Central memory CD4-positive, alpha-beta T cell (primary cell): ENCODE measurements at places on chromosomes 6 and 20.

- DNase-seq = no peak
These were observed 7.5 kb downstream of the LRRC73 start for GRCh38 chr6:43502666-43503065.

DNA sequence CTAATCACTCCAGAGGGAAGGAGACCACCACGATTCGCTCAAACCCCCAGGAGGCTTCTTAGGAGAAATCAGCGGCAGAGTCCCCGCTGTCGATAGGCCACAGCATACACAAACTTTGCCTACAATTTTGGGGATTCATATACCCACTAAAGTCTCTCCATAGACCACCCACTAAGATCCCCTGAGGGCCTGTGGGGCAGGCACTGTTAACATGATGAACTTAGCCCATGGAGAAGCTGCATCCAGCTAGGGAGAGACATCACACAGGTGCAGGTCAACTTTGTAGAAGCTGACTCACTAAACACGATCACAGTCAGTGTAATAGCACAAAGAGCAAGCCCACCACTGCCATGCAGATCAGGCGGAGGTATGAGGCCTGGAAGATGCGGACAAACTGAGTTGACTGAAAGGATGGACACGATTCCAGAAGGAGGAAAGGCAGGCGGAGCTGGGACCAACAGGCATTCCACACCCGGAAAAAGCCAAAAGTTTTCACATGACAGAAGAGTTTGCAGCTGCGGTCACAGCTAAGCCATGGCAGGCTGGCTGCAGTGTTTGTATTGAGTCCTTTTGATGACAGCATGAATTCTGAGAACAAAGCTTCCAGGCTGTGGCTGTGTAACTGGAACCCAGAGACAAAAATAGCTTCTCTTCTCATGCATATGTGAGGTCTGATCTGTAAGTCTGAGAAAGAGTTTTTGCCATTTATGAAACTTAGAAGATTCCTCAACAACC is 75.7 kb upstream of the QKI start:
- no peak for DNase-seq

DNA sequence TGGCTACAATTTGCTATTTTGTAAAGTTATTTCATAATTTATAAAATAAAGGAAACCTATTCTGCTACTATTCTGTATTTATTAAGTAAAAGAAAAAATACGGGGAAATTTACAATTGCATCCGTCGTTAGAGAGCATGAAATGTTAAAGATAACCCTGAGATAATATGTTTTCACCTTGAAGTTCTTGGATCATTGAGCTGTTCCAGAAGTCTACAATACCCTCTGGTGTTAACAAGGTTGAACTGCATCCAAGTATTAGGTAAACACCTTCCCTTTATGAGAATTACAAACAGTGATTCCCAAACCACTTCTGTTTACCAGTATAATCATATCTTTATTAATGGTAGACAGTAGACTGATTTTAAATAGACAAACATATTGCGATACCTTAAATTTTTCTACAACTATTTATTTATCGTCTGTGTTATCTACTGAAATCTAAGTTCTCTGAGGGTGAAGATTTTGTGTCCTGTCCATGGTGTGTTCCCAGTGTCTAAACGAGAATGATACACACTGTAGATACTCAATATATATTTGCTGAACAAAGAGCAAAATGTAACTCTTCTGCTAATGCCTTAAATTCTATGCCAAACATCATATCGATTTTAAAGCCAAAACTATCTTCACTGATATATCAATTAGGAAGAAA is 28.2 kb downstream of the TBC1D32 start:
- no peak for DNase-seq

- no peak for DNase-seq
These were observed 217.8 kb downstream of the MAFB start for GRCh38 chr20:40471261-40471629.

GRCh38 chr20:11783102-11783850 is 134.4 kb upstream of the BTBD3 start:
- no peak for DNase-seq

DNA sequence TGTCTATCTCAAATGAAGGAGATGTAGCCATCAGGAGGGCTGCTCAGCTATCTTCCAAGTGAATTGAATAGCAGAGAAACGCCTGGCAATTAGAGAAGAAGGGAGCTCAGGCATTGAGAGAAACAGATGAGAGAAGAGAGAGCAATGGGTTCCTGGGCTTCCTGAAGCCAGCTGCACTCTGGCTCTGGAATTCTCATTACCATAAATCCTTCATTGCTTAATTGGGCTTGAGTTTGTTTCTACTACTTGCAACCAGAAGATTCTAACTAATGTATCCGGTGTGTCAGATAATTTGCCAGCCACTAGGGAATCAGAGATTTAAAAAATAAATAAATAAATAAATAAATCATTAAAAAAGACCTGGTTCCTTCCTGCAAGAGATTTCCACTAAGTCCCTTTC is 25.0 kb upstream of the CDKAL1 start:
- no peak for DNase-seq

DNA sequence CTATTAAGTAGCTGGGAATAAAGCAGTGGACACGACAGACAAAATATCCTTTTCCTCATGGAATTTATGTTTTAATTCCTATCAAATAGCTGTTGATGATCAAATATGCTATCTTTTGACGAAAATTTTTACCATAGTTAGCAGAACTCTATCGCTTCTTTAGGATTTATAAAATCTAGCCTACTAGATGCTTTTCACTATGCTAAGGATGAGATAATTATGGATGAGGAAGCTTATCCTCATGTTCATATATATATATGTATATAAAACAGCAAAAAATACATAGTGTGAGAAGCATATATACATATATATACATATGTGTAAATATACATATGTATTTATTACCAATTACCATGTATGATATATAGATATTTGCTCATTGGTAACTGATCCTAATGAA is 12.9 kb upstream of the PRSS16 start:
- no peak for DNase-seq

DNA sequence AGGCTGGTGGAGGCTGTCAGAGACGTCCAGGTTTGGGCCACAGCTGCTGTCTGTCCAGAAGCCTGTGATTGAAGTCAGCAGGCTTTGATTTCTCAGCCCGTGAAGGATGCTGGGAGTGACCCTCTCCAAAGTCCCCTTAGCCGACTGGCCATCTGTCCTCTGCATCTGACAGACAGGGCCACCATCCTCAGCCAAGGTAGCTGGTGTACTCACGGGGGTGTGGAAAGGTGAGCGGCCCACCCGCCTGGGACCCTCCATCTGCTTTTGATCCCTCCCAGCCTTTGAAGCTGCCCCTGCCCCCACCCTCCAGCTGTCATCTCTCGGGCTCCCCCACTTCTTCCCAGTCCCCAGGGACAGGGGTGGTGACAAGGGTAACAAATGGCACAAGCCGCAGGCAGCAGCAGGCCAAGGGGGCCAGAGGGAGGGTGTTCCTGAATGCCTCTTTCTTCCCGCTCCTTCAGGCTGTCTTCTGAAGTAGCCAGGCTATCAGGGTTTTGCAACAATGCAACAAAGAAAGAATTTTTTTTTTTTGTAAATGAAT is 84.4 kb downstream of the EYA2 start:
- no peak for DNase-seq

- DNase-seq = no peak
These were observed 135.5 kb downstream of the LRRC1 start for GRCh38 chr6:53930330-53930729.

DNA sequence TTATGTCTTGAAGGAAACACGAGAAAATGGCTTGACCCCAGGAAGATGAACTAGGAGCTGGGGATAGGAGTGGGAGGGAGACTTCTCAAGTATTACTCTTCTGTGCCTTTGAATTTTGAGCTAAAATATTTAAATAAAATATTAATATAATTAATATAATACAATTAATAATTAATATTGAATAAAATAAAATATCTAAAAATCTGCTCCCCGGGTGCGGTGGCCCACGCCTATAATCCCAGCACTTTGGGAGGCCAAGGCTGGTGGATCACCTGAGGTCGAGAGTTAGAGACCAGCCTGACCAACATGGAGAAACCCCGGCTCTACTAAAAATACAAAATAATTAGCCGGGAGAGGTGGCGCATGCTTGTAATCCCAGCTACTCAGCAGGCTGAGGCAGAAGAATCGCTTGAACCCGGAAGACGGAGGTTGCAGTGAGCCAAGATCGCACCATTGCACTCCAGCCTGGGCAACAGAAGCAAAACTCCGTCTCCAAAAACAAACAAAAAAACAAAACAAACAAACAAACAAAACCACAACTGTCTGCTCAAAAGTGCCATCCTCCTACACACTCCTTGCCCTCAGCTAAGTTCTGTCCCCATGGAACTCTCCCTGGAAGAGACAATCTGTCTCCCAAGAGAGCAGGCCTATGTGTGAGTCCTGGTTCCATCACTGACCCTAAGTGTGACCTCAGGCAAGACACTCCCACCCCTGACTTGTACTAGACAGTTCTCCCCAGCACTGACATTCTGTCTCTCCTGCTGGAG is 13.7 kb upstream of the TRIB3 start:
- DNase-seq = no peak

GRCh38 chr6:105136431-105137350 is 43.1 kb downstream of the POPDC3 start:
- DNase-seq = no peak

DNA sequence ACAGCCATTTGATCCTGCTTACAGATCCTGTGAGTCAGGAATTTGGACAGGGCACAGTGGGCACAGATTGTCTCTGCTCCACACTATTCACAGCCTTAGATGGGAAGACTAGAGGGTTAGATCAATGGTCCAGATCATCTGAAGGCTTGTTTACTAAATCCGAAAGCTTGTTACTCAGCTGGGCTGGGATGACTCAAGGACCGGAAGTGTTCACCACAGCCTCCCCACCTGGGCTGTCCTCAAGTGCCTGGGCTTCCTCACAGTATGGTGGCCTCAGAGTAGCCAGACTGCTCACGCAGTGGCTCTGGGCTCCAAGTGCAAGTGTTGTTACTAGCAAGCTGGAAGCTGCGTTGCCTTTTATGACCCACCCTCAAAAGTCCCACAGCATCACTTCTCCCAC is 75.4 kb upstream of the INSM1 start:
- DNase-seq = no peak

- no peak for DNase-seq
These were observed 11.5 kb downstream of the BPI start for GRCh38 chr20:38315290-38315966.

DNA sequence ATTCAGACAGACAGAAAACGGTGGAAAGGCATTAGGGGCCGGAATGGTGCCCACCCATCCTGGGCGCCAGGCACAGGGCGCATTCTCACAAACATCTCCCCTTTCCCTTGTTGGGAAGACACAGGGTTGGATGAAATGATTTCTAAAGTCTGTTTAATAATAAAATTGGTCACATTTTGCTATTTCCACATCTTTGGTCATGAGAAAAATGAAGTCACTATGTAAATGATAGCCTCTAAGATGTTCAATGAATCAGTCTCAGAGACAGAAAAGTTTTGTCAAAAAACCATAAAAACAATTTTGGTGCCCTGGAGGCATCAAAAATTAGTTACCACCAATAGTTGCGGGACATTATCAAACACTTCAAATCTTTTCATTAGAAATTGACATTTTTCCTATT is 40.7 kb downstream of the PRR18 start:
- DNase-seq = no peak

DNA sequence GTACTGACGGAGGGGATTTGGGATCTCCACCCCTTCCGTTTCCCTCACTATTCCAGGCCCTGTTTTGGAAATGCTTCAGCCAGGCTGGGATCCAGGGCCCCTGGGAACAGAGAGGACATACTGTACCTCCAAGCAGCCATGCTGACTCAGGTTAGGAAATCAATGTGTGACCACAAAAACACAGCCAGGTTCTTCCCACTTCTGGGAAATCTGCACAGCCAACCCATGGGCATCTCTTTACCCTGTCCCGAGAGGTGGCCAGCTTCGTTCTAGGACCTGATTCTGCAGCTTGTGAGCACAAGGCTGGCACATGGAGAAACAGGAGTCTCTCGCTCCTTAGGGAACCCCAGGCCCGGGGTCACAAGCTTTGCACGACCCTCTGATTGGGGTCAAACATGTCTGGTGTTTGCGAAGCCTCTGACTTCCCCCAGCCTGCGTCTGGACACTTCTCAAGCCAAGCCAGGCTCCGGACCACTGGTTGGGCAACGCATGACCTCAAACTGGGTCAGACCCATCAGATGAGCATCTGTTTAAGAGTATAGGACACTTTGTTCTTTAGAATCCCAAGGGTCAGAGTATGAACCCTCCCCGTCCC is 8.3 kb upstream of the TTPAL start:
- DNase-seq = no peak

- peak; percentile 28 for DNase-seq
These were observed 27.6 kb downstream of the SYNJ2 start for GRCh38 chr6:158009114-158009891.

GRCh38 chr6:27275025-27275956 is 27.8 kb downstream of the PRSS16 start:
- no peak for DNase-seq

DNA sequence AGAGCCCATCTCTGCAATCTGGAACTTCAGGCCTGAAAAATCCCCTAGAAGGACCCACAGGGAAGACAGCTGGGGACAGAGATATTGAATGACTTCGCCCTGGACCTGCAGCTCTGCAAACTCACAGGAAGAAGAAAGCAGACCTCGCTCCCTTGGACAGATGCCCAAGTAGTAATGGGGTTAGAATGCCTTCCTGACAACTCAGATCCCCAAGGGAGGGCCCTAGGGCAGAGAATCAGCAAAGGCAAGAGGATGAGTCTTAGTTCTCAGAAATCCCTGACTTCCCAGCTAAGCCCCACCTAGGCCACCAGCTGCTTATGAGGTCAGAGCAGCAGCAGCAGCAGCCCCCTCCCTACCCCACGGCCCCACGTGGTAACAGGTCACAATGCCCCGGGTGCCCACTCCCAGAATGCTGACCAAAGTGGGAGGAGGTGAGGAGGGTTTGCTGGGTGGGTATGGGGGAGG is at the start of gene C20orf141:
C20orf141 (plus strand) TSS at position 401 of the 465 bp plus-strand sequence. CDS start 198 bp downstream, outside the sequence.
- DNase-seq = no peak

DNA sequence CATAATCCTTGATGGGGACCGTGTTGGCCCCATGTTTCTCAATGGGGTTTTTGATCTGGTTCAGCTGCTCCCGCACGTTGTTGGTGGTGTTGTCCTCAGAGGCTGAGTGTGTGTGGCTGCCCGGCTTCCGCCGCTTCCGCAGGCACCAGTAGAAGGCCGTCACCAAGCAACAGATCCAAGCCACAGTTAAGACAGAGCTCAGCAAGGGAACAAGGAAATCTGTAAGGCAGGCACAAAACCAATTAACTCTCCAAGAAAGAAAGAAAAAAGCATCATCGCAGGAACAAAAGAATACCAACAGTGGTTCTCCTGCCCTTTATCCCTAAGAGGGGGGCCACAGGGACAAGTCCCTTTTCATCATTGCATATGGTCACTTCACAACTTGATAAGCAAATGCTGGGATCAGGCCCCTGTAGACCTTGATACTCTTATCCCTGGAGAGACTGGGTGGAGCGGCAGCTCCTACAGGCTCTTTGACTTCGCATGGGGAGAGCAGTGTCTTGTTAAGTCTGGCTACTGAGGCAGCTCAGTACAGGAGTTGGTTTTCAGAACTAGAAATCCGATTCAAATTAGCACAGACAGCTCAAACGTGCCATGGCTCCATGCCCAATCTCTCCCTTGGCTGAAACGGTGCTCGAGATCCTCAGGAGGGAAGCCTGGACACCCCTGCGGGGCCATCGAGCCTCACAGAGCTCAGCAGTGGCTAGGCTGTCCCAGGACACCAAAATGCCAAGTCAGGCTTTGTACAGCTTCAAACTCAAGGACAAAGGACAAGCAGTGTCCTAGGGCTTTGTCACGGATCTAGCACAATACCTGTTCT is 33.9 kb downstream of the JAG1 start:
- DNase-seq = no peak

GRCh38 chr6:119493980-119494379 is 144.4 kb upstream of the MAN1A1 start:
- no peak for DNase-seq
